ENCODE measurements at places on chromosomes 6 and 20.
A peak's percentile ranks its signal among the peaks of the same experiment; 100 is the strongest.

DNA sequence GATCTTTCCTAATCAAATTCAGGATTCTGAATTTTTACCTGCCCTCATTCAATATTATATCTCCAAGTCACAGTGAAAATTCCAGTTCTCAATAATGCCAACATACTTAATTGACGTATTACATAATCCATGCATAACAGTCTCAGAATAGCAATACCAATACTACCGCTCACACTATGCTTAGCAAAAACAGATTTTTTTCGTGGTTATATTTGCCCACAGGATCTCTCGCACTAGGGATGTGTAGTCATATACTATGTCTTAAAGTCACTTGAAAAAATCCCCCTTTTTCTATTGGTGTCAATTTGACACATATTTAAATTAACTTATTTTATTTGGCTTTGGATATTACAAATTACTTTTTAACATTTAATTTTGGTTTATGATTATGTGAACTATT lies 323.1 kb upstream of the SLC35B3 start:
- DNase-seq: no peak

- DNase-seq: no peak
These were observed 107.9 kb downstream of the SYCP2 start for GRCh38 chr20:59825563-59825920.

DNA sequence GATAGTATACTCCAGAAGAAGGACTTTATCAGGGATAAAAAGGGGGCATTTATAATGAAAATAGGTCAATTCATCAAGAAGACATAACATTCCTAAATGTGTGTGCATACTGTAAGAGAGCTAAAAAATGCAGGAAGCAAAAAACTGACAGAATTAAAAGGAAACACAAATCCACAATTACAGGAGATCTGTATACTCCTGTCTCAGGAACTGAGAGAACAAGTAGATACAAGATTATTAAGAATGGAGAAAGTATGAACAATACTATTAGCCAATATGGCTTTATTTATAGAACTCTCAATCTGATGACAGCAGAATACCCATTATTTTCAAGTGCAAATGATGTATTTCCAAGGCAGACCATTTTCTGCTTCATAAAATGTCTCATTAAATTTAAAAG lies 167.7 kb upstream of the BMP5 start:
- no peak for DNase-seq

DNA sequence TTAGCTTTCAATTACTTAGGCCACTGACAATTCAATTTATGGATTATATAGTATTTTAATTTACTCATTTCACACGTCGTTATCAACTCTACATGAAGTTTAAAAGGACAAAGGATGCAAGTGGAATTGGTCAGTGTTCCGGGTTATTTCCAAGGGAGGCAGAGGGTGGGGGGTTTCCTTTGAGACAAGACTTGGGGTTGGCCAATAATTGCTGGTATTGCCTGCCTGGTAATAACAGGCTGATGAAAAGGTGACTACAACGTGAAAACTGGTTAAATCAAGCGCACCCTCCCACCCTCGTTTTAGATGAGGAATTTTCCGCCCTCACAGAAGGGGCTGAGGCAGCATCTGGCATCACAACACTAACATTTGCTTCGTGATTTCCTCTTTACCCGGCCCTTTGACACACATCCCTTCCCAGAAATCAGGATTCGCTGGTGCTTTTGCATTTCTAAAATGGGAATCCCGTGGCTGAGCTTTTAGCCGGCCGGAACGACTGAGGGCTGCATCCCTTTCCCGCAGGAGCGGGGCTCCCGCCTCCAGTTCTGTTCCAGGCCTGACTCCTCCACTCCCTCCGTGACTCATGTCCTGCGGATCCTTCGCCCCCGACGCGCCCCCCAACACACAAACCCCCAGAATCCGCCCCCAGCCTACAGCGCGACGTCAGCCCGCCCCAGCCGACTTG lies 999 bp upstream of the PIM1 start:
- no peak for DNase-seq

- DNase-seq: no peak
These were observed 13.1 kb downstream of the DNPH1 start for GRCh38 chr6:43216200-43216599.

DNA sequence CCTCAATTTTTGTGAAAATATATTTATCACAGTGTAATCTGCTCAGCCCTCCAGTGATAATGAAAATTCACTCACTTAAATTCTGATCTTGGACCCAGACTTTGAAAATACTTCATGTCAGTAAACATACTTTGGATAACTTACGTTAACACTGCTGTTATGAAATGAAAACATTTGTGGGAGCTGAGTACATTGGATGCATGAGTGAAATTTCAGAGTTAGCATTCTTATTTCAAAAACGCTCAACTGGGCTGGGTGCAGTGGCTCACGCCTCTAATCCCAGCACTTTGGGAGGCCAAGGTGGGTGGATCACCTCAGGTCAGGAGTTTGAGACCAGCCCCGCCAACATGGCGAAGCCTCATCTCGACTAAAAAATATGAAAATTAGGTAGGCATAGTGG lies 196.4 kb downstream of the UTRN start:
- no peak for DNase-seq

- DNase-seq: peak; percentile 48
These were observed 102.6 kb downstream of the CD109 start for GRCh38 chr6:73798592-73798991.

- DNase-seq: no peak
These were observed 272.2 kb upstream of the THEMIS start for GRCh38 chr6:128172752-128173682.

DNA sequence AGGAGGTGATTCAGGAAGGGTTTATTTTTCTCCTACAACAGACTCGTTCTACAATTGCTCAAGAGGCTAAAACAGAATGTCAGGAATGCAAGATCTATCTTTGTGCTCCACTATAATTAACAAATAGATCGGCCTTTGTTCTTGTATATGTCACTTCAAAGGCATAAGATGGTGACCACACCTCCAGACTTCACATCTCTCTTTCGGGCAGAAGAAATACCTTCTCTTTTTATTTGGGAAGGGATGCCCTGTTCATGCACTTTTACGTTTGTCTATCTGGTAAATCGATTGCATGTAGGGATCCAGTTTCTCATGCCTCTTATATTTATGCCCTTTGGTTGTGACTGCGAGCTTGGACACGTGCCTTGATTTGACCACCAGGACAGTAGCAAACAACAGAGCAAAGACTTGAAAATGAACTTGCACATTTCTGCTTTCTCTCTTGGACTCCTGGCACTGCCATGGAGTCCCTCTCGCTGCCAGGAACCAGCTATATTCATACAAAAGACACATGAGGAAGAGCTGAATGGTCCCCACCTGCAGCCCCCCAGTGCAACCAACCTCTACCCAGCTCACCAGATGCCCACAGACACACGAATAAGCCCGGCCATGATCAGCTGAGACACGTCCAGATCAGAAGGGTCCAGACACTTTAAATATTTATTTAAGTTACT lies 219.8 kb upstream of the STXBP5 start:
- no peak for DNase-seq

GRCh38 chr6:209432-210103 lies 82.7 kb upstream of the DUSP22 start:
- DNase-seq: no peak

- DNase-seq: no peak
These were observed 51.4 kb downstream of the HECA start for GRCh38 chr6:139186242-139186641.

DNA sequence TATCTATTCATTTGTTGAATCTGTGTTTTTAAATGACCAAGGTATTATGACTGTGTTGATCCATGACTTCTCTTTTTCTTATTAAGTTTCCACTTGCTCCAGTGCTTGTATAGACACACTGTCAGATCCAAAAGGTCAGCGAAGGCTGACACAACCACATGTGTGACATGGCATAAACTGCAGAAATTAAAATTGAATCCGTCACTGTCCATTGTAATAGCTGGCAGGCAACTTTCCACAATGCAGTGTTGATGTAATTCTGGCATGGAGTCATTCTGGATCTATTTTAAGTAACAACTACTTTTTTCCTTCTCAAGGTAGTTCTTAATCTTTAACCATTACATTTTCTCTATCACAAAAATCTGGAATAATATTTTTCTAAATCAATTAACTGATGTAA lies 145.3 kb downstream of the AIG1 start:
- DNase-seq: peak; percentile 82

DNA sequence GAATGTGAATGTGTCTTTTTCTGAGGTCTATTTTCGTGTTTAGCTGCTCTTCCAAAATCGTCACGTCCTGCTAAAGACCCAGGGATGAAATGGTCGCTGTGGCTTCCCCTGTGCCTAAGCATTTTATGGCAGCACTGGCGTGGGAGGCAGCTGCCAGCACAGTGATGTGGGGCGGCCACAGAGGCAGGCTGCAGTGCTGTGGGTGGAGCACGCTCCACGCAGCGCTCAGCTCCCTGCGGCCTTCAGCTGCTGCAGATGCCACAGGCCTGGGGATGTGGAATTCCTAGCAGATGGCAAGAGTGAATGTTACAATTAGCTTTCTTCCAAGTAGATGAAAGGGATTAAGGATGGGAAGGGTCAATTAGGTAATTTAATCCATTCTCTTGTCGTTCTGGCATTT lies 242.6 kb downstream of the SMOC2 start:
- DNase-seq: no peak

GRCh38 chr6:160714731-160715316 lies 12.8 kb downstream of the PLG start:
- no peak for DNase-seq

DNA sequence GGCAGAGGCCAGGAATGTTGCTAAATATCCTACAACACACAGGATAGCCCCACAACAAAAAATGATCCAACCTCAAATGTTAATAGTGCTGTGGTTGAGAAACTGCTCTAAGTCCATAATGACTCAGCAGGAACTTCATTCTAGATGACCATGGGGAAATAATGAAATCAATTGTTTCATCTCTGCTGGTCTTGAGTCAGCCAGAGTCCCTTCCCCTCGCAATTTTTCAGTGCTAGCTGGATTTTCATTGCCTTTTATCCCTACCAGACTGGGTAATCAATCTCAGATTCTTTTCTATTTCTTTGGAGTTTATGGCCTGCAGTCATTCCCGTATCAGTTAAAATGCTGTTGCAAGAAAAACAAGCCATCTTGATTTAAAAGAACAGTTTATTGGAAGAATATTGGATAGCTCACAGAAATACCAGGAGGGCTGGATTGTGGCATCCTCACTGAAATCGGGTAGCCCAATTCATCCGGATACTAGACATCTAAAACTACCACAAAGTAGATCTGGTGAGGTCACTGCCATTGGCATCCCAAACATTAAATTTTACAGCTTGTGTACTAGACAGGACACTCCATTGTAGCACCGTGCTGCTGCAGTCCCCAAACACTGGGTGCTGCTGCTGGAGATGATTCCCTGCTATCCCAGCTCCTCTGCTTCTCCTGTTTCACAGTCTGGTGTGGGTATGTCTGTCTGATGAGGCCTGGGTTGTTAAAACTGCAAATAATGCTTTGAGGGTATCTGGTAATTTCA lies 30.3 kb upstream of the POPDC3 start:
- DNase-seq: no peak

DNA sequence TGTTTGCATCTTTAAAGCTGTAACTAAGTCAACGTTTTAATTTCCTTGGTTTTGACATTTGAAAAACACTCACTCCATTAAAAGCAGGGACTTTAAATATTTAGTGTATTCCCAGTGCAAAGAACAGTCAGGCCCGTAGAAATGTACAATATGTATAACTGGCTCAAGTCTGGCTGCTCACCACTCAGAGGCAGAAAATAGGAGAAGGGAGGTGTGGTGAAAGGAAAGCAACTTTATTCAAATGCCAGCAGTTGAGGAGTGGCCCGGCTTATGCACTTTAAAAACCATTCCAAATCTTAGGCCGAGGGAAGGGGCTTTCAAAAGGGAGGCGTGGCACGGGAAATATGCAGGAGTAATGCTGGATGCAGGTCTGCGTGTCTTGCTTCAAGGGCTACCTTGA lies 120.6 kb downstream of the TMEM200A start:
- no peak for DNase-seq

GRCh38 chr6:111720931-111721496 lies 115.3 kb upstream of the TRAF3IP2 start:
- no peak for DNase-seq

- DNase-seq: no peak
These were observed 256.3 kb upstream of the SASH1 start for GRCh38 chr6:148086386-148086785.

Data from forelimb muscle (tissue), 1 donor.